Esophagus mucosa (tissue), 1 donor: ENCODE measurements at places on chromosomes 12 and 14. TPM values are rescaled to one million over a fixed set of nuclear protein-coding genes. Genes with fewer than 3 reads are reported as not detected.

The CCNB1IP1 gene
- 27.9 TPM for total RNA-seq

DNA sequence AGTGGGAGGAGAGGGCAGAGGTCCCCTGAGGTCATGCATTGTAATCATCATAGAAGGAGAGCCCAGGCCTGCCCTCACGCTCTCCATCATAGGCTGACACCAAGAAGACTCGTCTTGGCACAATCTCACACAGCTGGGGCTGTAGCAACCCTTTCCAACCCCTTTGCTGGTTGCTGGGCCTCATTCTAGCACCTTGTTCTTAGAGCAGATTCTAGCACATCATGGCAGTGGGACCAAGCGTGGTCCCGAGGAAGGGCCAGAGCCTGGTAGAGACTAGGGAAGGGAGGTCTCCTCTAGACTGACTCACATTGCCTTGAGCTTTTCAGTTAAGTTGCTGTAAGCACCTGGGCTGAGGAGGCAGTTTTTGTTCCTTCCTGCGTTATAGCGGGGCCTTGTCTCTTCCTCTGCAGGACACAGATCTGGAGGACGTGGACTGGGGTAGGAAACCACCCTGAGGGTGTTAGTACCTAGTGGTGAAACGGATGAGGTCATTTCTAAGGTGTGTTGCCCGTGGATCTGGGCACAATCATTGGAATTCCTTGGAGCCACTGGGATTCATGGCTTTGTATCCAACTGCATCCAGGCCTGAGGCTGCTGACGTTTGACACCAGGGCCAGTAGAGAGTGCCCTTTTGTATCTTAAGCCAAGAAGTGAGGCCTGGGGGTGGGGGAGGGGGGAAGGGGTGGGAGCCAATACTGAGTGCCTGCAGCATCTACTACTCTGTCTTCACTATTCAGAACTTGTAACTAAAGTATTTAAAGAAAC, 19.9 kb downstream of the RPS6KL1 start:
- ATAC-seq, result no peak

DNA sequence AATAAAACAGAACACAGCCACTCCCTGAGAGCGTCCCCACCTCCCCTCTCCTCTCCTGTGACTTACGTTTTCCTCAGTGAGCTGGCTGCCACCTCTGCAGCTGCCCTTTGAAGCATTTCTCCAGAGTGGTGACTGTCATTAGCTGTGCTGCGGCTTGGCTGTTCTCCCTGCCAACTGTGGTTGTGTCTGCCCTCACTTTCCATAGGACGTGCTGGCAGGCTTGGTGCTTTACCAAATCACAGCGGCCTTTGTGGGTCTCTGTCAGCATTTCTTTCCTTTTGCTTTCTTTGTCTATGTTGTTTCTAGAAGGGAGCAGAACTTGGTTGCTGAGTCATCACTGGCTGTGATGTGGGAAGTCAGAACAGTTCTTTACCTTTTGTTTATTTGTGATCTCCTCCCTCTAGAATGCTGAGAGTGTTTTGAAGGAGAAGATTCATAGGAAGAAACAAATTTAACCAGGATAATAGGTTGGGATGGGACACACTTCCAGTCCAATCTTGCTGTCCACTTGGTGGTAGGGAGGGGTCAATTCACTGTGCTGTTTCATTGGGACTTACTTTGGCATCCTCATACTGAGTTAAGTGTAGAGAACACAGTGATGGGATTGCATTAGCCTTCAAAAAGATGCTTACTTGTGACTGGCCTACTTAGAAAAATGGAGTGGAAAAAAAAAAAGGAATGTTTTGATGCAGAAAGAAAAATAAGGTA, 88.2 kb downstream of the TMX1 start:
- ATAC-seq, result peak; percentile 66

The KLRC1 gene
- total RNA-seq, result not detected

DNA sequence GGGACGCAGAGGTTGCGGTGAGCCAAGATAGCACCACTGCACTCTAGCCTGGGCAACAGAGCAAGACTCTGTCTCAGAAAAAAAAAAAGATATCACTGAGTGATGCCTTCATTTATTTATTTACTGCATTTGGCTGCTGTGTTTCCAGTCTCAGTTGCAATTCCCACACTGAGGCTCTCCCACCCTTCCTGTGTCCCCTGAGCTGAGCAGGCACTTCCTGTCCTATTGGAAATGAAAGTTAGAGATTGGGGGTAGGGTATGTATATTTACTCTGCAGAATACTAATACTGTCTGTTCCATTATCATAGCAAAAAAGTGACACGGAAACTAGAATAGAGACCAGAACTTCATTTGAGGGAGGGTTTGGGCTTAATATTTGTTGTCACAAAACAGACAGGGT, 1.6 kb upstream of the RBMS2 start:
- ATAC-seq, result no peak

- ATAC-seq, result no peak
Observed at GRCh38 chr14:94998685-94999084, 158.6 kb downstream of the DICER1 start.

DNA sequence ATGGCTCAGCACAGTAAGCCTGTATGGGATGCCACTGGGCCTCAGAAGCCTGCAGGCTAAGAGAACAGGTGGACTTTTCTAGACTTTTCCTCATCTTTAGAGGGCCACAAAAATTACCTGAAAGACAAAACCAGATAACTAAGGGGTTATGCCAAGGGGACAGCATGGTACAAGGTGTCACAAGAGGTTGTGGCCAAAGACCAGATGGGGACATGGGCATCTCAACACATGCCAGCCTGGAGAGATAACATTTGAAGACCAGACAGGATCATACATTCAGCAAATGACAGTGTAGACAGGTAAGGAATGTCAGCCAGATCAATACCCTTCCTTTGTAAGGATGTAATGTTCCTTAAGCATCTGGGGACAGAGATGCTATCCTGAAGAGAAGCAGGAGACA, 8.9 kb upstream of the CRY1 start:
- no peak for ATAC-seq

DNA sequence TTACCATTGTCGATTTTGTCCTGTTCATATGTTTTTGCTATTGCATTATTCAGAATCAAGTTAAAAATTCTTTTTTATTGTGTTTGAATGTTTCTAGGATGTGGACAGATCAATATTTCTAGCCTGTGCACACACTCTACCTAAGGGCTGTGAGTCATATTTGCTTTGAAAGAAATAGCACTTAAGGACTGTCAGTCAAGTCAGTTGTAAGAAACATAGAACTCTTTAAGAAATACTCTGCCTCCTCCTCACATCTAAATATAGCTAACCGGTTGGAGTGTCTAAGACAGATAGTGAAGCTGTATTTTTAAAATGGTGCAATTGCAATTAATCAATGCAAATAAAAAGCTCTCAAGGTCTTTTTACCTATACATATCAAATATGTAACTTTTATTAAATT, 17.9 kb upstream of the MGST1 start:
- peak; percentile 51 for ATAC-seq

The CATSPERB gene
- 3.3 TPM for total RNA-seq
